ENCODE measurements at places on chromosomes 3 and 15.

GRCh38 chr15:73879426-73879825, 6.1 kb downstream of the TBC1D21 start:
- no peak for DNase-seq

- peak; percentile 54 for DNase-seq
Observed at GRCh38 chr3:187150599-187150998, 11.3 kb upstream of the RPL39L start.

DNA sequence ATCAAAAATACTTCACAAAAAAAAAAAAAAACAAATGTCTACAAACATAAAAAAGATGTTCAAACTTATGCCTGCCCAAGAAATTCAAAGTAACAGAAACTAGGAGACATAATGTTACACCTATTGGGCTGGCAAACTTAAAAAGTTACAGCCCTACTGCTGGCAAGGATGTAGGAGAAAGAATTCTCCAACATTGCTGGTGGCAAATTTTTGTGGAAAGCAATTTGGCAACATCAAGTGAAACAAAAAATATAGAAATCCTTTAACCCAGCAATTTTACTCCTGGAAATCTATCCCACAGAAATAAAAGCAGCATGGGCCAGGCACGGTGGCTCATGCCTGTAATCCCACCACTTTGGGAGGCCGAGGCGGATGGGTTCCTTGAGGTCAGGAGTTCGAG, 73.2 kb downstream of the STAG1 start:
- no peak for DNase-seq

GRCh38 chr15:74127954-74128784, 2.2 kb upstream of the ISLR2 start:
- no peak for DNase-seq

- no peak for DNase-seq
Observed at GRCh38 chr3:11716573-11717290, 73.0 kb upstream of the VGLL4 start.

DNA sequence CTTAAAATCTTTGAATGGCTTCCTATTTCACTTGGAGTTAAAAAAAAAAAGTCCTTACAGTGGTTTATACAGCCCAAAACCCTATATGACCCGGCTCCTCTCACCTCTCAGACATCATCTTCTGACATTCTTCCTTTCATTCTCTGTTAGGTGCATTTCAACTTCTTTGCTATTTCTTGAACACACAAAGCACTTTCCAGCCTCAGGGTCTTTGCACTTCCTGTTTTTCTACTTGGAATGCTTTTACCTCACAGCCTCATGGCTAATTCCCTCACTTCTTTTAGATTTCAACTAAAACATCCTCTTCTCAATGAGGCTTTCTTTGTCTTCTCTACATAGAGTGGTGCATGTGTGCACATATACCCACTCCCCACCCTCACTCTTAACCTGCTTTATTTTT, 91.0 kb upstream of the MB21D2 start:
- no peak for DNase-seq

DNA sequence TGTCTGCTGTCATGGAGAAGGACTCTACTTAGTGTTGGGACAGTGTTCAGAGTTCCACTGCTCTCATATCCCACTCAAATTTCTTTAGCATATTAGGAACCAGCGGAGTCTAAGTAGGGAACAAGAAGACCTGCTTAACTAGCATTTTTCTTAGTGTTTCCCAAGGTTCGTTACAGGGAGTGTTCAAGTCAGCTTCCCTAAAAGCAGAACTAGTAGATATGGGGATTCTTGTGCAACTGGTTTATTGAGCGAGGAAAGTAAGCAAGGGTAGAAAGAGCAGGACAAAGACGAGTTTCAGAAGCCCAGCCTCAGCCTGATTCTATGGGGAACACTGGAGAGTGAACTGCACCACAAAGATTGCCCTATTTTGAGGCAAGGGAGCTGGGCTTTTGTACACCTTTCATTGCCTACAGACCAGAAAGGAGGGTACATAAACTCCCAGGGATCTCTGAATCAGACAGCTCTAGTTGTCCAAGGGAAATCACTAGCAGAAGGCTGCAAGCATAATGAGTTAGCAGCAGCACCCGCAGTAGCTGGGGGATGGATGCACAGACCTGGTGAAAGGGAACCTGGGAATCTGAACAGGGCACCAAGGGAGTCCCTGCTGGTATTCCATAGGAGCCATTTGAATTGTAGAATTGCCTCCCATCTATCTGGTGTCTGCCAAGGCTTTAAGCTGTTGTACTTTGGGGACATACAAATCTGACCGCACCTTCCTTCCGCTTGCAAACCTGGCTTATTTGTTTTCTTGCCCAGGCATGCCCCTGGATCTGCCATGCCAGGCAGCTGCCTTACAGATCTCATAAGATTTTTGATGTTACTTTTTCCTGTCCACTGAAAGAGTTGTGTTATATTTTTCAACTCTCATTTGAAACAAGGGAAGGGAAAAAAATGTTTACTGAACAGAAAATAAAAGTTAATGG, 15.1 kb downstream of the CMTM7 start:
- no peak for DNase-seq
